AG20443 (cell line): ENCODE measurements at places on chromosomes 6 and 20.

DNA sequence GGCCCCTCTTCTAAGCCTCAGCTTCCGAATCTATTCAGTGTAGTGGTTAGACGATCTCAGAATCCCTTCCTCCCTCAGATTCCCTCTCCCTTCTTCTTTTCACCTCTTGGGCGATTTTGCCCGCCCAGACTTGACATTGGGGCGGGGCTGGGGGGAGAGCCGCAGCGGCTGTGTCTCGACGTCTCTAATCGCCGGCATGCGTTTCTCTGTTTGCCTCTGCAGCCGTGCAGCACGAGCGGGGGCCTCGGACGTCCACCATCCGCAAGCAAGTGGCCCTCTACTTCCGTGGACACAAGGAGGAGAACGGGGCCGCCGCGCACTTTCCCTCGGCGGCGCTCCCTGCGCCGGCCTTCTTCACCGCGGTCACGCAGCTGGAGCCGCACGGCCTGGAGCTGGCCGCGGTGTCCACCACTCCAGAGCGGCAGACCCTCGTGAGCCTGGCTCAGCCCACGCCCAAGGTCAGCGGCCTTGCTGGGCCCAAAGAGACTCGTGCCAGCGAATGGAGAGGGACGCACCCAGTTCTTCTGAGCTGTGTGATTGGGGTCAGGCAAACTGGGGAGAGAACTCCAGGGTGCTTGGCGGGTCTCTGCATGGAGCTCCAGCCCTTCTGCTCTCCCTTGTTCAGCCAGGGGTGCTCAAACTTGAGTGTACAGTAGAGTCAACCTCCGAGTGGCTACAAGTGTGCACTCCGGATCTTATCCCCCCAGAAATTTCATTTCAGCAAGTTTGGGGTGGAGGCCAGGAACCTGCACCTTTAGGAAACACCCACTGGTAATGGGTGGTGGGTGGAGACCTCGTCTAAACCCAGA lies 10.7 kb downstream of the NR2E1 start:
- no peak for DNase-seq

GRCh38 chr6:15493437-15494168 lies 169.2 kb downstream of the DTNBP1 start:
- DNase-seq: no peak

GRCh38 chr20:23120936-23121750 lies 35.0 kb upstream of the CD93 start:
- no peak for DNase-seq

GRCh38 chr6:166364456-166364855 lies 18.3 kb downstream of the MPC1 start:
- no peak for DNase-seq

- DNase-seq: no peak
These were observed 187.6 kb upstream of the QKI start for GRCh38 chr6:163226836-163227485.

- DNase-seq: peak; percentile 35
These were observed 881 bp upstream of the AIG1 start for GRCh38 chr6:143059663-143060353.

DNA sequence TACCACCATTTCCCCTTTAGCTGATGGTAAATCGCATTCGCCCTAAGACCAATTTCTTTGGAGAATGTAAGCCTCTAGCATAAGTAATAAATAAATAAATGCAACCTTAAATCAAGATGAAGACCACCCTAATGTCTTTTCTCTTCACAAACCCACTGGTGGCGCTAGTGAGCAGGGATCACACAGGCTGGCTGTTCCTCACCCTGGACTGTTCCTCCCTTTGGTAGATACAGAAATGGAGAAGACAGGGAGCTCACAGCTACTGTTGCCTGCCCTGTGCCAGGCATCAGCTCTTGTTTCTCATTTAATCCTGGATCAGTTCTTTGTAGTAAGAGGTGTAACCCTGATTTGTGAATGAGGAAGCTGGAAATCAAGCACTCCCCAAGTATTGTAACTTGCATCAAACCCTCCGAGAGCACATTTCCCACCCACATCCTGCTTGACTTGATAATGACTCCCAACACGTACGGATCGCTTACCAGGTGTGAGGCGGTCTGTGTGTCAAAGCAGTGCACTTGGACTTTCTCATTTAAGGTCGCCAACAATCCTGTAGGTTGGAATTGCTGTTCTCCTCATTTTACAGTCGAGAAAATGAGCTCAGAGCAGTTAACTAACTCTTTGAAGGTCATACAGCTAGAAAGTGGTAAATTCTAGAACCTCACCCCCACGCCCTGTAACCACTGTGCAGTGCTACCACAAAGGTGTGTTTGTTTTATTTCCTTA lies 236.1 kb downstream of the TSHZ2 start:
- DNase-seq: no peak

DNA sequence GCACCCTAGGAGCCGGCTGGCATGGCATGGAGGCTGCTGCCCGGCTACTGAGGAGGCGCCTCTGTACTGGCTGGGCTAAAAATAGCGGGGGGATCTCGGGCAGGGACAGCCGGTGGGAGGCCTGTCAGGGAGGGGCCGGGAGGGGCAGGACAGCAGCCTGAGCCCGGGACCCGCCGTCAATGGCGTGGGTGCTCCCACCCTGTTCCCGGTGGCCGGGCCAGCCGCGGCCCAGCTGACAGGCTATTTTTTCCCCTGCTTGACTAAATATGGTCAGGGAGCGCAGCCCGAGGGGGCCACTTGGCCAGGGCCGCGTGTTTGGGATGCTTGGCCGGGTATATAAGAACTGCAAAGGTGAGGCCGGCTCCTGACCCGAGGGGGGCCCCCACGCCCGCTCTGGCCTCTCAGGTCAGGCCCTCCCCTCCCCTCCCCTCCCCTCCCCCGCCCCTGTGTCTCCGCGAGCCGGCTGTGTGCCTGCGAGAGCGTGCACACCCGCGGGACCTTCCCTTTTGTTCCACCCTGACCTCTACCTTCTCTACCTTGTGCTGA lies 74.4 kb upstream of the GATA5 start:
- no peak for DNase-seq

DNA sequence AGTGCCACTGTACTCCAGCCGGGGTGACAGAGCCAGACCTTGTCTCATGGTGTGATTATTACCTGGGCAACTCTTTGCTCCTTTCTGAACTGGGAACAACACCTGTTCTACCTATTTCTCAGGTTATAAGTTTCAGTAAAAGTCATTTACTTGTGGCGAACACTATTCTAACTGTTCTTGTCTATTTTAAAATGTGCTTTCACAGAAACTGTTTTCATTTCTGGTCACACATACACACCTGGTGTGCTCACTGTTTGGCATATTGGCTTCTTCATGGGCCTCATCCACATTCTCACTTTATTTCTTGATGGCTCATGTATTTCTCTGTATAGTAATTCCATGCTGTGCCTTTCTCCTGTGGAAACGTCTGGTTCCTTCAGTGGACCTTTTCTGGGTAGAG lies 30.5 kb upstream of the XRN2 start:
- no peak for DNase-seq

DNA sequence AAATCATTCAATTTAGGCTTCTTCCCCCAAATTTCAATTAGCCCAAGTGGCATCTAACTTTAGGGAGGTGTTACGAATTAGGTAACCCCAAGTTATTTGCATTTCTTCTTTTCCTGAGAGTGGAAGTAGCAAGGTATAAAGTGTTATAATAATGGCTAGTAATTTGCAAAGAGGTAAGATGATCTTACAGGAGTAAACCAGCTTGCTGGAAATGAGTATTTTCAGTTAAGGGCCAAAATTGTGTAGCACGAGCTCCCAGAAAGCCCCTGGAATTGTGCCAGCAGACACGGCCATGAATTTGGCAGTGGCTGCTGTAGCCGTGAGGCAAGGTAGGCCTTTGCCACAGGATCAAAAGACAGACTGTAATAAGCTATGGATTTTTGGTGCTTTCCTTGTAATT lies 38.0 kb downstream of the CITED2 start:
- DNase-seq: no peak

DNA sequence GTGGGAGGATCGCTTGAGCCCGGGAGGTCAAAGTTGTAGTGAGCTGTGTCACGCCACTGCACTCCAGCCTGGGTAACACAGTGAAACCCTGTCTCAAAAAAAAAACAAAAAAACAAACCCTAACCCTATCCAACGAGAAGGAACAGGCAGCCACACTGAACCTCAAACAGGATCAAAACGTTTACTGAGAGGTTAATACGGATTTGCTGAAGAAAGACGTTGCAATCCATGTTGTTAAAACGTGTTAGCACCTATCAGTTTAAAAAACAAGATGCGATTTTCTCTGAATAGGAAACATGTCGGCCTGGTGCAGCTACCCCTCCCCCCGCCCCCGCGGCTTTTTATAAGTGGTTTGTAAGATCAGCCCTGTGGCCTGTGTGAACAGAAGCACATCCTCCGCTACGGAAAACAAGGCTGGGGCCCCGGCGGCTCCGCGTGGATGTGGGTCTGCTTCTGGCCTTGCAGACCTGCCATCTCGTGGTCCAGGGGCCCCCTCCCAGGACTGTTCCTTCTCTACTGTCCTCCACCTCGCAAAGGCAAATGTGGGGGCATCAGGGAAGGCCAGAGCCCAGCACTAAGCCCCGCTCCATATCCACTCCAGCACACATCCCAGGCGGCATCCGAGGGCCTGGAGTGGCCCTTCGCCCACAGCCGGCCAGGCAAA lies 11.4 kb downstream of the SLC2A4RG start:
- no peak for DNase-seq

GRCh38 chr20:38842558-38842981 lies 37.1 kb downstream of the PPP1R16B start:
- no peak for DNase-seq

DNA sequence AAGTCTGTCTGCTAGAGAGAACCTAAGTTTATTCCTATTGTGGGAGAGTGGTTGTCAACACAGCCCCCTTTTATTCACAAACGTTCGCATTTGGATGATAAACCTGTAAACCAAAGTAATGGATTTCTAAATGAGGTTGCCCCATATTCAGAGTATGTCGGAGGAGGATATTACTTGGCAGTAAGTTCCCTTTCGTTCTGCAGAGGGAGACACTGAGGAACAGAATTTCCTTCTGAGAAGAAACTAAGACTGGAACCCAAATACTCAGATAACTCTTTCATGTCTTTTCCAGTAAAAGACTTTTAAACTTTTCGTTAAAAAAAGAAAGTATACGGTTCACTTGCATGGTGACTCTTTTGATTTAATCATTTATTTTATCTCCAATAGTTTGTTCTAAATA lies 754.6 kb upstream of the MMS22L start:
- DNase-seq: no peak

DNA sequence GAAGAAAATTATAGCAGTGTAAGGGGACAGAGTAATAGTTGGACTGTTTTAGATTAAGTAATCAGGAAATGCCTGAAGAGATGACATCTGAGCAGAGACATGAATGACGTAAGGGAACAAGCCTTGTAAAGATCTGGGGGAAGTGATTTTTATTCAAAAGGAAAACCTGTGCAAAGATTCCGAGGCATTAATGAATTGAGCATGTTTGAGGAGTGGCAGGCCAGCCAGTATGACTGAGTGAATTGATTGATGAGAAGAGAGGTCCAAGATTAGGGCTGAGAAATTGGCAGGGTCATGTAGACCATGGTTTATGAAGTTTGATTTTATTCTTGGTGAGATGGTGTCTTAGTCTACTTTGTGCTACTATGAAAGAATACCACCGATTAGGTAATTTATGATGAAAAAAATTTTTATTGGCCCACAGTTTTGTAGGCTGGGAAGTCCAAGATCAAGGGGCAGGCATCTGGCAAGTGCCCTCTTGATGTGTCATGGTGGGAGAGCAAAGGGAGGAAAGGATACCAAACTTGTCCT lies 95.1 kb downstream of the LIN28B start:
- DNase-seq: no peak

- DNase-seq: peak; percentile 74
These were observed 5.9 kb downstream of the TMEM63B start for GRCh38 chr6:44133003-44133931.

DNA sequence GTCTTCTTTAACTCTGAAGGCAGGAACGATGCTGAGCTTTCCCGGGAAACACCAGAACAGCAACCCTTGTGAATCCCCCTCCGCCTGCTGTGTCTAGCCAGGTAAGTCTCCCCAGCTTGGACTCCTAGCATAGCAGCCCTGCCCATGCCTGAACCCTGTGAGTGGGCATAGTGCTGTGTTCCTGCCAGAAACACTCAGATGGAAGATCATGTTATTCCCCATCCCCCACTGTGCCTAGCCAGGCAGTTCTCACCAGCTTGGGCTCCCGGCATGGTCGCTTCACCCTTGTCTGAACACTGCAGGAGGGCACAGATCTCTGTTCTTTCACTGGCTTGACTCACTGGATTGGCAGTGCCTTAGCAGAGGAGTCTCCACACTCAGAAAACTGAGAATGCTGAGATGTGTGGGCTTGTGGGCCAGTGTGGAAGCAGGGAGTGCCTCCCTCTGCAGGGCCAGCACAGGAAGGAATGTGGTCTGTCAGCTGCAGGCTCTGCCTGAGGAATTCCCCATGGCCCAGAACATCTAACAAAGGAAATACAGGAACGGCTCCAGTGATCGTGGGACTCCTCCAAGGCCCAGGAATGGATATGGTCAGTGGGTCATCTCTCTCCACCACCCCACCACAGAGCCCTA lies 440.1 kb upstream of the ADGRB3 start:
- no peak for DNase-seq

- DNase-seq: no peak
These were observed 55.4 kb downstream of the PREX1 start for GRCh38 chr20:48772183-48772976.

GRCh38 chr6:89145091-89145955 lies 532 bp upstream of the PM20D2 start:
- DNase-seq: peak; percentile 29

DNA sequence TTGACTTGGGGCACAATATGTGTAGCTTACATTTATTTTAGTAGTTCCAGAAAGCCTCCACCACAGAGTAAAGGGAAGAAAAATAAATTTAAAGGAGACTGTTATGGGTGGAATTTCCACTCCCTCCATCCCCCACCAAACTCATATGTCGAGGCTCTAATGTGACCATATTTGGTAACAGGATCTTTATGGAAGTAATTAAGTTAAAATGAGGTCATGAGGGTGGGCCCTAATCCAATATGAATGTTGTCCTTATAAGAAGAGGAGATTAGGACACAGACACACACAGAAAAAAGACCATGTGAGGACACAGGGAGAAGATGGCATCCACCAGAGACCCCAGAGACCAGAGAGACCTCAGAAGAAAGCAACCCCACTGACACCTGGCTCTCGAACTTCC lies 189.7 kb downstream of the EDN1 start:
- DNase-seq: no peak

- no peak for DNase-seq
These were observed 154.5 kb upstream of the SHLD1 start for GRCh38 chr20:5595744-5596143.

GRCh38 chr6:132937466-132937906 lies 123.1 kb downstream of the RPS12 start:
- DNase-seq: peak; percentile 19
